Choroid plexus epithelial cell (primary cell): ENCODE measurements at places on chromosomes 12 and 14.
A peak's percentile ranks its signal among the peaks of the same experiment; 100 is the strongest.

DNA sequence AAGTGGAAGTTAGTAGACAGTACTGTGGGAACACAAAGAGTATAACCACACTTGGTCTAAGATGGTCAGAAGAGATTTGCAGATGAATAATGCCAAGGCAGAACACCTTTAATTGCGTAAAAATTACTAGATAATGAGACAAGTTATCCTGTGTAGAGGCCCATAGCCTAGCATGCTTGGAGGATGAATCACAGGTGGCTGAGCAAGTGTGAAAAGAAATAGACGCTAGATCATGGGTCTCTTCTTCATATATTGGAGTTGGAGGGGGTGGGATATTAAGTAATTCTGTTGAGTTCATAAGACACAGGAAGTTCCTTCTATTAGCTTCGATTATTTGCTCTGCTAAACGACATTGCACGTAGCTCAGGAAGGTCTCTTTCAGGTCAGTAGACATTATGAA lies 454.3 kb upstream of the LMO3 start:
- DNase-seq, result no peak

GRCh38 chr14:79961197-79961596 lies 250.1 kb downstream of the DIO2 start:
- no peak for DNase-seq

DNA sequence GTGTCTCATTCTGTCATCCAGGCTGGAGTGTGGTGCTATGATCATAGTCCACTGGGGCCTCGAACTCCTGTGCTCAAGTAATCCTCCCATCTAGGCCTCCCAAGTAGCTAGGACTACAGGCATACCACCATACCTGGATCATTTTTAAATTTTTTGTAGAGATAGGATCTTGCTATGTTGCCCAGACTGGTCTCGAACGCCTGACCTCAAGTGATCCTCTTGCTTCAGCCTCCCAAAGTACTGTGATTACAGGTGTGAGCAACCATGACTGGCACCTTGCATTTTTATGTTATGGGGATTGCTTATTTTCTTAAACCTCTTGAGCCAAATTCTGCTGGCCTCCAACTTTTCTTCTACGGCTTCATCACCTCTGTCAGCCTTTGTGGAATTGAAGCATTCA lies 26.9 kb downstream of the PRORP start:
- DNase-seq, result no peak

DNA sequence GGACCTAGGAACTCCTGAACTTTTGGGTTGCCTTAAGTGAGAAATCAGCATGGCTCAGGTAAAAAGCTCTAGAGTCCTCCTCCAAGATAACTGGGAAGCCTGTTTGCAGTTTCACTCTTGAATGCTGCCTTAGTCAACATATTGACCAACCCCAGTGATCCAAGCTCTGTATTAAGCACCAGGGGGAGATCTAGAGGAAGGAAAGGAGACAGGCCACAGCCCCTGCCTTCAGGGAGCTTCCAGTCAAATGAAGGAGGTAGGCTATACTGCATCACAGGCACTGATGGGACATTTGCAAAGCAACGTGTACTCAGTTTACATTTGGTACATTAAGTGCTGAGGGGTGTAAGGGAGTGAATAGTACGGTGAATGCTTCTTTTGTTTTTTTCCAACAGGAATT lies 1.2 kb upstream of the CSAD start:
- no peak for DNase-seq

GRCh38 chr12:76143343-76144244 lies 59.1 kb upstream of the NAP1L1 start:
- no peak for DNase-seq

DNA sequence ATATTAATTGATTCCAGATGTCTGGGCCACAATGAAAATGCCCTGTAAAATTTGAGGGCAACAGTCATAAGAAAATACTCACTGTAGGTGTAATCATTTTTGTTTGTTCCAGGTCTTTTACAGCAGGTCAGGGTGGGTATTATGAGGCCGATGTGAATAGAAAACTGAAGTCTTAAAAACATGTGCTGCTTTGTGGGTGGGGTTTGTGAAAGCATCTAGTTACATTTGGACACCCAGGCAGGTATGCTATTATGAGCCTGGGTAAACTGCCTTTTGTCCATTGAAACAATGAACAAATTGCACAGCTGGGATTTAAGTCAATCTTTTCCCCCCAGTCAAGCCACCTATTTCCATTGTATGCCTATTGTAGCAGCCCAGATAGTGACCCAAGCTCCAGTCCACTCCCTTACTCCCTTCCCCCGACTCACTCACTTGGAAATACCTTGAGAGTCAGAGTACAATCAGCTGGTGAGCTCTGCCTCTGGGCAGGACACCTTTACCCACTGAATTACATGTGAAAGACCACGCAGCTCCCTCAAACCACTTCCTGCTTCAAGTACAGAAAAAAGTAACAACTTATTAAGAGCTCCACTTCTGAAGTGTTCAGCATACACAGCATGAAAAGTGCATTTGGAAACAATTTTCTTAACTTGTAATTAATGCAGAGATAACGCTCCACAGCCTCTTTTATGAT lies 1.8 kb downstream of the IGF1 start:
- no peak for DNase-seq

DNA sequence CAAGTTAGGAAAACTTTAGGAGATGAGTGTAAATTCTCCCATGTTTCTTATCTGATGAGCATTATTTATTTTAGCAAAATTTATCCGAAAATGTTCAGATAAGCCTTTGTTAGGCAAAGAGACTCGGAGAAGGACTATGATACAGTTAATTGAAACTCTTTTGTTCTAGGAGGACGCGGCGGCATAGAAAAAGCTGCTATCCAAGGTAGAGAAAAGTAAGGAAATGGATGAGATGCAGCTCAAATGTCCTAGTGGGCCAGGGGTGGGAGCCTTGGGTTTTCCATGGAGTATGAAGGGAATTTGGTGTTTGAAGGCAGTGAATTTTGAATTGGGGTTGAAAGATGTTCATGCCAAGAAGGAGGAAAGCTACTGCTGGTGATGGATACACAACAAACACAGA lies 1504.5 kb downstream of the AACS start:
- no peak for DNase-seq

DNA sequence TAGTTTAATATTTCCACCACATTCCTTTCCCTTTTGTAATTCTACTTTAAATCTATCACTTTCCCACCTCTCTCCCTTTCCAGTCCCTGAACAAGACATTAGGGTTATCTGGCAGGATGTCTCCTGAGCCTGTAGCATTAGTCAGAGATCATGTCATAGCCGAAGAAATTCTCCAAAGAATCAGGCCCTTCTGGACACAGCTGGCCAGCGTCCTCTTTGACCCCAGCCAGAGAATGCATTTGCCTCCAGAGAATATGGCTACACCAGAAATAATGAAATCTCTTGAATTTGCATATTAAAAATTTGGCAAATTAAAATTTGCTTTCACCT lies 56.7 kb downstream of the NTF3 start:
- DNase-seq, result no peak

- DNase-seq, result peak; percentile 57
These were observed 1.4 kb downstream of the NFKBIA start for GRCh38 chr14:35403114-35403602.

- DNase-seq, result peak; percentile 39
These were observed 4.4 kb upstream of the TINF2 start for GRCh38 chr14:24246765-24247212.

DNA sequence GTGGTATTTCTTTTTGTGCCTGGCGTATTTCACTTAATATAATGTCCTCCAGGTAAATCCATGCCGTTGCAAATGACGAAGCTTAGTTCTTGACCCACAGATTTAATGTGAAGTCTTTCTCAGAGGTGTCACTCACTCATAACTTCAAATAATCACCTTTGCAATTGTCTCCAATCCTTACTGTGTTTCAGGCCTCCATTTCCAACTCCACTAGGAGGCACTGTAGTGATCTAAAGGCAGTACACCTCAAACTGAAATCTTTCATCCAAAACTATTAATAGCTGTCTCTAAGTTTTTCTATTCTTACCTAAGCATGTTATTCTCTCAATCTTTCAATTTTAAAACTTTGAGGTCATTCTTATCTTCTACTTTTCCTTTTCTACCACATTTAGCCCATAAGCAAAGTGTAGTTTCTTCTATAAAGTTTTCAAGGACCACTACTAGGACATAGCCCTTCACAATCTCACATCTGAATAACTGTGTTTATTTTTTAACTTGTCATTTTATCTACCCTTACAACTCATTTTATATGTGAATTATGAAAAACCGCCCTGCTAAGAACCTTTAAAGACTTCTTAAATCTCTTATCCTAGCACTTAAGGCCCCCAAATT lies 25.5 kb upstream of the FBXO34 start:
- DNase-seq, result peak; percentile 70

DNA sequence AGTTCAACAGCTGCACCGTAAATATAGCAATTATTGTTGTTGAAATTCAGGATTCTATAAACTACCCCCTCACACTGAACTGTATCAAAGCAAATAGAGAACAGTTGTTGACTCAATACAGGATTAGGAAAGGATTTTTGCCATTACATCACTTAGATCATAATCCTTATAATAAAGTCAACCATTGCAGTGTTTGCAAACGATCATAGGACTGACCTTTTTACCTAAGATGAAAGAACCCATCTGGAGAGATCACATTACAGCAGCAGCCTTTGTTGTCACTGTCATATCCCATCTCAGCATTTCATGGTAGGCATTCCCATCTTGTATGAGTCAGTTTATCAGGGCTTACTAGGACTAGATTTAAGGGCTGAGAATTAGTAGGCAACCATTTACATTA lies 96.1 kb downstream of the IPO8 start:
- peak; percentile 50 for DNase-seq

GRCh38 chr14:71247106-71247505 lies 339.8 kb downstream of the PCNX1 start:
- DNase-seq, result no peak

GRCh38 chr12:62448436-62448835 lies 18.2 kb upstream of the MON2 start:
- DNase-seq, result no peak

DNA sequence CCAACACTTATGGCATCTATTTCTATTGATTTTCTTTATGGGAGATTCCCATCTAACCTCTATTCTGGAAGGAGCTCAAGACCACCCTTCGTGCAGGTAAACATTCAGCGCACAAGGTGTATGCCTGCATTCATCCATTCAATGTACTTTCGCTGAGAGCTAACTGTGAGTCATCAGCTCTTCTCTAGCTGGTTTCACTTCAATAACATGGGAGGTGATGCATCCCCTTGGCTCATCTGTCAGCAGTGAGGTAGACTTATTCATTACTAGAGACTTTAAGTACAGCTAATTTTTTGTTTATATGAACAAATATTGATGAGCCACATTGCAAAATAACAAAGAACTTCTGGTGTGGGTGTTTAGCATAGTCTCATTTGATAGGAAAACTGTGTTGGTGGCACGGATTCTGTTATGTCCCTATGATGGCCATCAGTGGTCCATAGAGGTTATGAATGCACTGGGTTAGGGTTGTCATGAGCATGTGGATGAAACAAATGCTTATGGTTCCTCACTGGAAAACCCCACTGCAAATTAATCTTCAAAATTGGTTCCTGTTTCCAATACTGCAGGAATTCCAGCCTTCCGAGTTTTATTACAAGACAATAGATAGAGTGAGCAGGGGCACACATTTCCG lies 1151.0 kb downstream of the BCL11B start:
- DNase-seq, result no peak

DNA sequence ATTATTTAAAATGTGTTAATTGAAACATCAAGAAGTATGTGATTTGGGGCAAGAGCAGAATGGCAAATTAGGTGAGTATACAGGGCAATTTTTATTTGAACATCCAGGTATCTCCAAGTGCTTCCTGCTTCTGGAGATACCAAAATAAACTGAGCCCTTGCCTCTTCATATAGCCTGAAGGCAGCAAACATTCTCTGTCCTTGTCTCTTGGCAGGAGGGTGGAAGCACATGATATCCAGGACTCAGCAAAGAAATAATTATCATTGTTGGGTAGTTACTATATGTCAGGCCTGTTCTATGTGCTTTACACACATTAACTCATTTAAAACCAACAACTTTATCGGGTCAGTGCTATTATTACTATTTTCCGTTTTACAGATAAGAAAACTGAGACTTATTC lies 12.5 kb downstream of the LIN7A start:
- DNase-seq, result no peak

GRCh38 chr14:74545386-74545785 lies 51.8 kb downstream of the ISCA2 start:
- no peak for DNase-seq

DNA sequence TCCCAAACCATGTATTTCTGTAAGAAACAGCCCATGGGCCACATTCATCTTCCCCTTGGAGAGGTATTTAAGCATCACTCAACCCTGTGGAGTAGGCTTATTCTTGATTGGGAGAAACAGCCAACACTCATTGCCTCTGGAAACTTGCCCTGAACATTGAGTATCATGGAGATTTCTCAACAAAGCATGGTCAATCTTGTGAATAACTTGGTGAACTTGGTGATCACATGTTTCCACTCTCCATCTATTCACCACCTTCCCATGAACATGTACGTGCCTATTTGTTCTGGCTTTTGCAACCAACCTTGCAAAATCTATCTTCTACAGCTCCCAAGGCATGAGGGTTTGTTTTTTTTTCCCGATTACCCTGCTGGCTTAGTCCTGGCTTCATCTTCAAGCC lies 163.2 kb downstream of the PAH start:
- DNase-seq, result no peak

DNA sequence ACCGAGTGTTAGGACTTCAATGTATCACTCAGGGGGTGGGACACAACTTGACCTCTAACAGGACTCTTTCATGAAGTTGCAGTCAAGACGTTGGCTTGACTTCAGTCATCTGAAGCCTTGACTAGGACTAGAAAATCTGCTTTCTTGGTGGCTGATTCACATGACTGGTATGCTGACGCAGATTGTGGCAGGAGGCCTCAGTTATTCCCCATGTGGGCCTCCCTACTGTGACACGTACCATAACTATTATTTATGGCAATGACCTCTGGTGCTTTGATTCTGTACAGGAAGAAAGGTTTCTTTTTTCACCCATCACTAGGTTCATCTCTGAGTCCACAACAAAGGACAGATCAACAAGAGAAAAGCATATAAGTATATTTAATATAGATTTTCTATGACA lies 270.4 kb downstream of the NEDD1 start:
- no peak for DNase-seq

DNA sequence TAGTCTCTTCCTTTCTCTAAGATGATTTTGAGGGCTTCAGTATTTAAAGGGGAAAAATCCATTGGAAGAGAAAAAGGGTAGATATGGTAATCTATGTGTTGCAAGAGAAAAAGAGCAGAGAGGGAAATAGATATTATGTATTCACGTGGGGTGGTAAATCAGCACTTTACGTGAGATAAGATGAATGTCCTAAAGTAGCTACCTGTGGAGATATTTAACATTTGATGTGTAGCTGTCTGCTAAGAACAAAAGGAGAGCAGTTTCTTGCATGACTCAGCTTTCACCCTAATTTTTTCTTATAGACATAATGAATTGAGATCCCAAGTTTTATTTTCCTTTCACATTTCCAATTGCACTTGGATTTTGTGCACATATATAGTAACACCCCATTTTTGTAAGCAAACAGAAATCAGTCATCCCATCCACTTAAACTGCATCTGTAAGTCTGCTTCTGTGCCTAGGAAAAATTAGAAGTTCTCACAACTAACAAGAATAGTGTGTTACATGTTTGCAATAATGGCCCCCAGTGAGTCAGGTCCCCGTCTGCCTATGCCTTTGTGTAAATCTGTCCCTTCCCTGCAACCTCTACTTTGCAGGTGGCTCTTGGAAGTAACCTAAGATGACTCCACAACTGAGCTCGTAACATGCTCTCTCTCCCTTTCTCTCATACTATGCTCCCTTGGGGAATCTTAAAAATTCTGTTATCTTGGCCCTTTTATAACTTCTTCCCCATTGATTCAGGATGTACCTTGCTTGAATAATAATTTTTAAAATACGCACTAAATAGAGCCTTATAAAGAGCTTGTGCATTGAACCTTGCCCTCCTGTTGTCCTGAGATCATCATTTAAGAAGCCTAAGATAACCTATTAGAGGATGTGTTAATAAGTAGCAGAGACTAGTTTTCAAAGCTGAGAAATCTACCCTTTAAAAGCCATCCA lies 3.7 kb downstream of the TMTC3 start:
- no peak for DNase-seq
